ENCODE measurements at places on chromosomes 4 and X. TPM values are rescaled to one million over a fixed set of nuclear protein-coding genes. Genes with fewer than 3 reads are reported as not detected.
A peak's percentile ranks its signal among the peaks of the same experiment; 100 is the strongest.

The SLC9B1 gene
- not detected for total RNA-seq

The NWD2 gene
- not detected for total RNA-seq

The BEX1 gene
- total RNA-seq = not detected

DNA sequence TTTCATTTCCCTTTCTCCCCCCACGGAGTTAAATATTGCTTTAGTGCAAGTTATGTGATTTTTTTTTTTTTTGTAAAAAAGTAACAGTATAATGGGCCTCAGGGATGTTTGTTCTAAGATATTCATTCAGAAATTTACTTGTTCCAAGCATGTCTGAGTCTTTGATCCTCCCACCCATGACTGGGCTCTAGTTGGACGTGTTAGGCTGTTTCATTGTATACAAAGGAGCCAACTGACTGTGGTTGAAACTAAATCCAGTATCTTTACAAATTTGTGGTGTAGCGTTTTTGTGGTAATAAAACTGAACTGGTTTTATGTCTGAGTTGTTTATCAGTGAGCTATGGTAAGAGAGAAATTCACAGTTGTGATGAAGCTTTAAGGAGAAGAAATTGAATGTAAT lies 74.1 kb downstream of the DOCK11 start:
- H3K4me1 ChIP-seq = no peaks in the 10 kb centered on the region
- H3K4me3 ChIP-seq = no peak overlapping the region
- DNase-seq = no peak
- no peaks in the 10 kb centered on the region for H3K36me3 ChIP-seq

DNA sequence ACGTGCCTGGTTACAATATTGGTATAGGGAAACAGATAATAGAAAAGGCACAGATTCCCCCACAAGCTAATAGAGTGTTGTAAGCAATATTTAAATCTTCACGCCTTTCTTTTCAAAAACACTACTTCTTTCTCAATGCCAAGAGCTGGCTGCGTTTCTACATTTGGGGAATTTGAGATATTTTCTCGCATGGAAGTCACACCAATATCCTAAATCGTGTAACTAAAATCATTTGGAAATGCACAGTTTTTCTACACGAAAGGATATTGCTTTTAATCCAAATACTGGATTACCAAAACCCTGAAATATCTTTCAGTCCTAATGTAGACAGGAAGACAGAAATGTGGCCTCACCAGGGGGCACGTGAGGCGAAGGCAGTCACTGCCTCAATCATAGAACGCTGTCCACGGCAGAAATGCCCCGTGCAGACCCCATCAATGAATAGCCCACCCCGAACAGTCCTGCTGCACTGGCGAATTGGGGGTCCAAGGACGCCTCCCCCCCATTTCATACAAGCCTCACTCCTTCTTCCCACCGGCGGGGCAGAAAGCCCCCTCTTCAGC lies 106.6 kb downstream of the NSUN7 start:
- peak overlapping the region; percentile 75 for H3K4me3 ChIP-seq
- no peaks in the 10 kb centered on the region for H3K27me3 ChIP-seq
- H3K36me3 ChIP-seq = no peaks in the 10 kb centered on the region
- DNase-seq = no peak

GRCh38 chrX:153411255-153411987 lies at the start of gene ZFP92:
ZFP92 (plus strand) TSS chrX:153411472; CDS start chrX:153418323, 6,851 bp downstream.
- H3K27ac ChIP-seq = no peak within 1 kb of the TSS
- H3K36me3 ChIP-seq = no peaks in the 10 kb centered on the region
- H3K27me3 ChIP-seq = no peaks in the 10 kb centered on the region
- H3K4me3 ChIP-seq = peak within 1 kb of the TSS; percentile 72

GRCh38 chr4:25563071-25563564 lies 92.5 kb upstream of the SLC34A2 start:
- no peak for DNase-seq
- no peaks in the 10 kb centered on the region for H3K4me1 ChIP-seq
- H3K4me3 ChIP-seq = no peak overlapping the region
- H3K27ac ChIP-seq = no peak overlapping the region
- H3K27me3 ChIP-seq = no peaks in the 10 kb centered on the region

- H3K4me3 ChIP-seq = no peak overlapping the region
- H3K4me1 ChIP-seq = no peaks in the 10 kb centered on the region
- no peaks in the 10 kb centered on the region for H3K36me3 ChIP-seq
- H3K27ac ChIP-seq = no peak overlapping the region
- H3K27me3 ChIP-seq = no peaks in the 10 kb centered on the region
Measured at GRCh38 chr4:124262211-124263179, 450.0 kb downstream of the ANKRD50 start.

DNA sequence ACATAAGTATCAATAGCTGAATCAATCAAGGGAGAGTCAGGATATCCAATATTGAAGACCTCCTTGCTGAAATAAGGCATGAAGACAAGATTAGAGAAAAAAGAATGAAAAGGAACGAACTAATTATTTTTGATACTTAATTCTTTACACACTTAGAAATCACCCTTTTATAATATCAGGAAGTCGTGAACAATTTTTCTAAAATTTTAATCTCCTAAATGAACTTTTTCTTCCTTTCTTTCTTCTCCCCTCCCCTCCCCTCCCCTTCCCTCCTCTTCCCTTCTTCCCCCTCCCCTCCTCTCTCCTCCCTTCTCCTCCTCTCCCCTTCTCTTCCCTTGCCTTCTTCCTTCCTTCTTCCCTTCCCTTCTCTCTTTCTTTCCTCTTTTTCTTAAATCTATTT lies 872.1 kb upstream of the PCDH10 start:
- no peak overlapping the region for H3K4me3 ChIP-seq
- no peaks in the 10 kb centered on the region for H3K27me3 ChIP-seq
- H3K4me1 ChIP-seq = no peaks in the 10 kb centered on the region
- H3K27ac ChIP-seq = no peak overlapping the region
- no peaks in the 10 kb centered on the region for H3K36me3 ChIP-seq

GRCh38 chr4:73411731-73412414 lies 7.8 kb downstream of the ALB start:
- H3K27ac ChIP-seq = no peak overlapping the region
- H3K4me1 ChIP-seq = no peaks in the 10 kb centered on the region
- H3K4me3 ChIP-seq = no peak overlapping the region
- DNase-seq = no peak
- H3K36me3 ChIP-seq = no peaks in the 10 kb centered on the region
- H3K27me3 ChIP-seq = no peaks in the 10 kb centered on the region

DNA sequence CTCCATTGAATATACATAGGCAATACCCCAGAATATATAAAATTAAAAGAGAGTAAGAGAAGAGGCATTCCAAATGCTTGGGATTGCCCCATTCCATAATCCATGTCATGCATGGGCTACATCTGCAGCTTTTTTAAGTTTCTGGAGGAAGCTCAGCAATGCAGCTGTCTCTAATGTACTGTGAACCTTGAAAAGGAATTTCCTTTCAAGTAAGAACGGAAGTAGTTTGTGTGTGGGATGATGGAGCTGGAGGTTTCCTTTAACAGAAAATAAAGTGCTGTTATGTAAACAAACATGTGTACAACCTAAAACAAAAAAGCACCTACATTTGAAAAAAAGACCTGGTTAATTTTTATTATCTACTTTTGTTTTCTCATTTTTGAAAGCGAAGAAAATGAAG lies 303.5 kb downstream of the BMPR1B start:
- no peaks in the 10 kb centered on the region for H3K36me3 ChIP-seq
- no peak overlapping the region for H3K27ac ChIP-seq
- H3K4me1 ChIP-seq = peaks cover 14% of the 10 kb centered on the region

- H3K27me3 ChIP-seq = no peaks in the 10 kb centered on the region
- no peak overlapping the region for H3K27ac ChIP-seq
- no peak overlapping the region for H3K4me3 ChIP-seq
- DNase-seq = no peak
Measured at GRCh38 chrX:117376460-117376859, 740.1 kb downstream of the KLHL13 start.

Data from thoracic aorta (tissue), 2 donors.